ENCODE measurements at places on chromosomes 16 and 17.

DNA sequence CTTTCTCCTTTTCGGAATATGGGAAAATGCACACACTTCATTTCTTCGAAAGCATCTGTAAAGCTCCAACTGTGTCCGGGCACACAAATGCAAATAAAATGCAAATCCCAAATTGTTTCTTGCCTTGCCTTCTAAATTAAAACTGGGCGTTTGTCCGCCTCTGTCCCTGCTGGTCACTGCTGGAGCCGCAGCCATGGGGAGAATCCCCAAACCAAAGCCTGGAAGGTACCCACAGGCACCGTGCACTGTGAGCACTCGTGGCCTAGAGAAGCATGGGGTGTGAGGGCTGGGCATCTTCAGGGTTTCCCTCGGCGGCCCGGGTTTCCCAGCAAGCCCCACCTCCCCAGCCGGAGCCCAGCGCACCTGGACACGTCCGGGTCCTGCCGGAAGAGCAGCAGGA, 2.9 kb downstream of the SLC47A2 start:
- no peak for DNase-seq

DNA sequence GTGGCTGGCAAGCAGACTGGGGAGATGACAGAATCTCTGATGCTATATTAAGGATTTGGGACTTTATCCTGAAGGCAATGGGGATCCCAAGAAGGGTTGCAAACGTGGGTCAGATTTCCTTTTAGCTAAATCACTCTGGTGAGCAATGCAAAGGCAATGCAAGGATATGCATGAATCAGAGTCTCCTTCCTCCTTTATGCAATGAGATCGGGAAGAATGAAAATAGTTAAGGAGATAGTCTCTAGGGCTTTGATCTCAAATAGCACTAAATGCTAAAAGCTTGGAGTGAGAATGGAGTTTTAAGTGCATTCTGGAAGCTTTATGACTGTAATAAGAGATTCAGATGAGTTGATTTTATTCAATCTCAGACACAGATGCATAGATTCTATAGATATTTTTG, 27.2 kb upstream of the SHISA9 start:
- DNase-seq, result no peak

- DNase-seq, result no peak
Observed at GRCh38 chr17:14329900-14330491, 29.1 kb downstream of the HS3ST3B1 start.

- DNase-seq, result peak; percentile 30
Observed at GRCh38 chr17:17568772-17569195, 22.7 kb downstream of the PEMT start.

- no peak for DNase-seq
Observed at GRCh38 chr17:43226393-43226792, 2.0 kb downstream of the CCDC200 start.

DNA sequence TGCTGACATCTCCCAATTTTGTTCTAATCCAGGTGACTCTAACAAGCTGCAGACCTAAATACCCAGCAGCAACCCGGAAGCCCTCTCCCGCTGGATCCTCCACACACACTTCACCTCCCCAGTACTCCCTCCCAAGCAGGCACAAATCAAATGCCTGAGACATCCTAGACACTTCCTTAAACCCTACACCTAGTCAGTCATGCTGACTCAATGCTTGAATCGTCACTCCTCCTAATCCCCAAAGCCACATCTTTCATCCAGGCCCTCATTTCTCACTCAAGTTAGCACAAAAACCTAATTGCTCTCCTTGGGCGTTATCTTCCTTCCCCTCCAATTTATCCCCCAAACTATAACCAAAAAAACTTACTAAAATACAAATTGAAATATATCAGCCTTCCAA, 32.7 kb downstream of the CMC2 start:
- no peak for DNase-seq

- DNase-seq, result no peak
Observed at GRCh38 chr17:77393274-77393600, 252.5 kb downstream of the SEC14L1 start.

GRCh38 chr16:20114356-20114755, 40.7 kb upstream of the GPR139 start:
- no peak for DNase-seq

DNA sequence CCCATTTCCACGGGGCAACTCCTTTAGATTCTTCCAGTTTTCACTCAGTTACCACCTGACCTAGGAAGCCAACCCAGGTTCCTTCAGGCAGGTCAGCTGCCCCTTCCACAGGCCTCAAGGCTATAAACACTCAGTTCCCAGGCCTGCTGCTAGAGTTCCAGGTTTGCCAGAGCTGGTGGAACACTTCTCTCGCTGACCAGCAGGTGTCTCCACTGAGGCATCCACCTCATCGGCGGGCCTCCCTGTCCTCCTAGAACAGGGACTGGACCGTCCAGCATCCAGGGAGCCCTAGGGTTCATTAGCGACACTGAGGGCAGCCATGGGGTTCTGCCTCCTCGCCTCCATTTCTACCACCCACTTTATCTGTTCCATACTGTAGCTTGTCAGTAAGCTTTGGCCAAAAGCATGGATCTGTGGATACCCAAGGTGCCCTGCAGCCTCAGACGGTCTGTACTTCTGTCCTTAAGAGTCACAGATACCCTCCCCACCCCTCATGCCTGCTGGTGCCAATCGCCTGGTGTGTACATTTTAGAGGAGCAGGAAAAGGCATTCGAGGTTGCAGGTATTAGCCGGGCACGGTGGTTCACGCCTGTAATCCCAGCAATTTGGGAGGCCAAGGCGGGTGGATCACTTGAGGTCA, 29.0 kb downstream of the PIMREG start:
- peak; percentile 64 for DNase-seq

- DNase-seq, result no peak
Observed at GRCh38 chr16:81646561-81646960, 132.5 kb upstream of the PLCG2 start.

- DNase-seq, result no peak
Observed at GRCh38 chr17:17855976-17856375, 19.2 kb upstream of the SREBF1 start.

DNA sequence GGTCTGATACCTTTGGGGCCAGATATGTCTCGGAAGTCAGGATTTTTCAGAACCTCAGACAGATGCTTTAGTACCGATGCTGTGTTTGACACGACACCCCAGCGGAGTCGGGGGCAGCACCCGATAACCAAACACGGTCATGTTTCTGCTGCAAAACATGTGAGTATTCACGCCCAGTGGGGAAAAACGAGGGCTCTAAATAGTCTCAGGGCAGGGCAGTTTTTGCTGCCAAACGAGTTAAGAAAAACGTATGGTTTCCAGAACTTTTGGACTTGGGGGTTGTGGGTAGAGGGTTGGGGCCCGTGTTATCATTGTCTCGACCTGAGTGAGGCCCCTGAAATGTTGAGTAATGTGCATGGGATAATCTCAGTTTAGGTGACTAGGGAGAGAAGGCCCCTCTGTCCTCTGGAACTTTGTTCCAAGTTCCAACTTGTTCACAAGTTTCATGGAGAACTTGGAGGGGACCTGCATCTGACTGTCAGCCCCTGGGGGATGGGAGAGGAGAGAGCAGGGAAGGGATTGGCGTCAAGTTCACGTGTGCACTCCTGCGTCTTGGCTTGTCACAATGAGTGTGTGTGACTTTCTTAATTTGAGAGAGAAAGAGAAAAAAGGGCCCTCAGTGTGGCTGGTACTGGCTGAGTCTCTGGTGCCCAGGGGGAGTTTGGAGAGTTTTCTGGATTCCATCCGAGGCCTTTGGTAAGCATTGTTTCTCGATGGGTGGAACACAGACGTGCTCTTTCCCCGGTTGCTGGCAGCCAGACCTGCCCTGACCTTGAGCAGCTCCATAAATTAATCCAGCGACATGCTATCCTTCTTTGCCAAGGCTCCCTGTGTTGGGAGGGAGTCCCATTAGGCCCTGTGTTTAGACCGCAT, 83.9 kb upstream of the CIBAR2 start:
- no peak for DNase-seq

- no peak for DNase-seq
Observed at GRCh38 chr17:28395968-28396367, 10.0 kb downstream of the SLC46A1 start.

GRCh38 chr17:28404007-28404406, 2.0 kb downstream of the SLC46A1 start:
- no peak for DNase-seq

DNA sequence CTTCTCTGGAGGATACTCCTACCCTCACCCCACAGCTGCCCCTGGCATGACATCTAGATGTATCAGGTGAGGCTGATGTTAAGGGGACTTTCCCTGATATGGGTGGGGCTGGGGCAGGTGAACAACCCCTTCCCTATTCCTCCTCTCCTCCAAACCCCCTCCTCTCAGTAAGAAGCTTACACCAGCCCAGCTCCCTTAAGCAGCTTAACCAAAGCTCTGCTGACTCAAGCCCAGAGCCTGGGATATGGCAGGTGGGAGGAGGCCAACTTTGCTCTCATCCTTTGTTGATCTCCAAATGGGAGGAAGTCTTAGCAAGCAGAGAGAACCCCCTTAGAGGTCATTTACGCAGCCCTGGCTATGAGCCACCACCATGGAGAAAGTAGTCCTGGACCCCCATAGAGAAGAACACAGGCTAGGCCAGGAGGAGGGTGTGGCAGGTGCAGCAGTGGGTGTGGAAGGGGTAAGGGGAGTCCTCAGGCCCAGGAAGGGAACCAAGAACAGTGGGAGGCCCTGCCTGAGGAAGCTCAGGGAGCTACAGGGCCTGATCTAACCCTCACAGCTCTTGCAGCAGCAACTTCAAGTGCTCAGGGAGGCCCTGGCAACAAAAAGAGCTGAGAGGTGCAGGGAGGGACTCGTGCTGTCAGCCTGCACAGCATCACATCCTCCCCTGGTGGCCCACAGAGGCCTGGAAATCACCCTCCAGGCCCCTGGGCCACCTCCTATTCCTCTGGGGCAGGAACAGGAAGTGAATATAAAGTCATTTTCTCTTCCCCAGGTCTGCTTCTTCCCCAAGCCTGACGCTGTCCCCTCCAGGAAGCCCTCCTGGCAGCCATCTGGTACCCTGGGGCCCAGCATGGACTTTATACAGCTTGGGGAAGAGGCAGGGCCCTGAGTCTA, 2.9 kb downstream of the UNC119 start:
- DNase-seq, result peak; percentile 90

GRCh38 chr16:10683170-10683569, 11.6 kb downstream of the TEKT5 start:
- DNase-seq, result no peak

GRCh38 chr16:57112403-57113041, 20.1 kb downstream of the CPNE2 start:
- DNase-seq, result no peak

DNA sequence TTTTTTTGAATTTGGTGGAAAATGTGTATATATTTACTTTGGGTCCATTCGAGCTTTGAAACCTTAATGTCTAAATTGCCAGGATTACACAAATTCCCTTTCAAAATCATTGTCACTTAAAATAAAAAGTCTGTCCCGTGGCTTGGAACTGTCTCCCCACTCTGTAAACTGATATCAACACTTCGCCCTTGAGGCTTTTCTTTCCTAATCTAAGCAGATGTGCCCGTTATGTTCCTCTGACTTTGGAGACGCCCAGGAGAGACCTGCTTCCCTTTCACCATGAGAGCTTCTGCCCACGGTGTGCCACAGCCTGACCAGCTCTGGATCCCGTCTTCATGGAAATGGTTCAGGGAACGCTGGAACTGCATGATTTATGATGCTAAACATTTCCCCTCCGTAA, 151.3 kb downstream of the C16orf95 start:
- no peak for DNase-seq

- peak; percentile 46 for DNase-seq
Observed at GRCh38 chr16:4115209-4115948, 863 bp downstream of the ADCY9 start.

- DNase-seq, result no peak
Observed at GRCh38 chr16:87516361-87516760, 23.5 kb upstream of the ZCCHC14 start.

Measured in natural killer cell (primary cell).